ENCODE measurements at places on chromosomes 2 and 18.
A peak's percentile ranks its signal among the peaks of the same experiment; 100 is the strongest.

DNA sequence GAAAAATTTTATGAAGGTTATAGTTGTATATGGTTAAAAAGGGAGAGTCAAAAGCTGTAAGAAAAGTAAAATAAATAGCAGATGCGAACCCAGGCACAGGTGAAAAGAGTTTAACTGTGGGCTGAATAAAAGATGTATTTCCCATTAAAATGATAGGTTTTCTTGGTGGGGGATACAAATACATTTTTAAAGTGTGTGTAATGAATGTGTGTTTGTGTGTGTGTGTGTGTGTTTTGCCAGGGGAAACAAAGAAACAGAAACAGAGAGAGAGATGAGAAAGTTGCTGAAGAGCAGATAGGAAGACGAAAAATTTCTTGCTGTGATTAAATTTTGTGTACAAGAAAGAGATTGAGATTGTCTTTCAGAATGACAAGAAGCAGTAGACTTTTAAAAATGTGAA is 12.1 kb downstream of the TFPI start:
- DNase-seq = no peak

- no peak for DNase-seq
Observed at GRCh38 chr2:239831001-239831731, 194.0 kb downstream of the NDUFA10 start.

DNA sequence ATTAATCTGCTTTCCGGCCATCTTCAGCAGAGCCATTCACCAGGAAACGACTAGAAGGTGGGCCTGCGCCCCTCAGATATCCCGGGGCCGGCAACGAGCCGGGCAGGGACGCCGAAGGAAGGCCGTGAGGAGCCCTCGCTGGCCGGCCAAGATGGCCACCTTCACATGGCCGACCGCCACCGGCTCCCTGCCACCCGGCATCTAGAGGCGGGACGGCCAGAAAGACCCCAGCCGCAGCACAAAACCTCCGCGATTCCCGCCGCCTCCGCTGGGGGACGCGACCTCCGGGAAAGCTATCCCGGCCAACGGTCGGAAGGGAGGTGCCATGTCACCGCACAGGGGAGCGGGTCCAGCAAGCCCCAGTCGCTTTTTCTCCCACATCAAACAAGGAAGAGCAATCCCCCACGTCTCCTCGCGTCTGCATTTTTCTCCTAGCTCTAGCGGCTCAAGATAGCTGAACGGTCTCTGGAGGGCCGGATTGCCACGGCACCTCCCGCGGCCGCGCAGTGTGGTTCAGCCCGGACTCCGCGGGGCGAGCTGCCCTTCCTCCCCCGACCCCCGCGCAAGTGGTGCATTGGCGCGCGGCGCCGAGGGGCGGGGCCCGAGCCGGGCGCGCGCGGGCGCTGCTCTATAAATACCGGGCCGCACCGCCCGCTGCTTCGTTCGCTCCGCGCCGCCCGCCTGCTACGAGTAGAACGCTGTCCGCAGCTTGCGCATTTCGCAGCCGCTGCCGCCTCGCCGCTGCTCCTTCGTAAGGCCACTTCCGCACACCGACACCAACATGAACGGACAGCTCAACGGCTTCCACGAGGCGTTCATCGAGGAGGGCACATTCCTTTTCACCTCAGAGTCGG is at the start of gene MAT2A:
MAT2A (plus strand) TSS at position 662 of the 854 bp plus-strand sequence; CDS start at position 782, 120 bp downstream.
- peak; percentile 86 for DNase-seq

DNA sequence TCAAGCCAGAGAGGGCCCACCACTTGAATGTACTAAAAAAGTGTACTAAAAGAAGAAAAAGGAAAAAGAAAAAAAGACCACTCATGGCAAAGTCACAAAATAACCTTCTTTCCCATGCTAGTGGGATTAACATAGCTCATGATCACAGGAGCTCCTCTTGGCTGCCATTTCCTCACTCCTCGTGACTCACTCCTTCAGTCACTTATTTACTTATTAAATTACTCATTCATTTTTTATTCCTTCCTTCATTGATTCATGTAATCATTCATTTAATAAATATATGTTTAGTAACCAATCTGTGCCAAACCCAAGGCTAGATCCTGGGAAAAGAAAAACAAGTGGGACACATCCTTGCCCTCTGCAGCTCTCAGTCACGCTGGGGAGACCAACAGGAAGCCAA is 300.5 kb downstream of the INSIG2 start:
- DNase-seq = no peak

DNA sequence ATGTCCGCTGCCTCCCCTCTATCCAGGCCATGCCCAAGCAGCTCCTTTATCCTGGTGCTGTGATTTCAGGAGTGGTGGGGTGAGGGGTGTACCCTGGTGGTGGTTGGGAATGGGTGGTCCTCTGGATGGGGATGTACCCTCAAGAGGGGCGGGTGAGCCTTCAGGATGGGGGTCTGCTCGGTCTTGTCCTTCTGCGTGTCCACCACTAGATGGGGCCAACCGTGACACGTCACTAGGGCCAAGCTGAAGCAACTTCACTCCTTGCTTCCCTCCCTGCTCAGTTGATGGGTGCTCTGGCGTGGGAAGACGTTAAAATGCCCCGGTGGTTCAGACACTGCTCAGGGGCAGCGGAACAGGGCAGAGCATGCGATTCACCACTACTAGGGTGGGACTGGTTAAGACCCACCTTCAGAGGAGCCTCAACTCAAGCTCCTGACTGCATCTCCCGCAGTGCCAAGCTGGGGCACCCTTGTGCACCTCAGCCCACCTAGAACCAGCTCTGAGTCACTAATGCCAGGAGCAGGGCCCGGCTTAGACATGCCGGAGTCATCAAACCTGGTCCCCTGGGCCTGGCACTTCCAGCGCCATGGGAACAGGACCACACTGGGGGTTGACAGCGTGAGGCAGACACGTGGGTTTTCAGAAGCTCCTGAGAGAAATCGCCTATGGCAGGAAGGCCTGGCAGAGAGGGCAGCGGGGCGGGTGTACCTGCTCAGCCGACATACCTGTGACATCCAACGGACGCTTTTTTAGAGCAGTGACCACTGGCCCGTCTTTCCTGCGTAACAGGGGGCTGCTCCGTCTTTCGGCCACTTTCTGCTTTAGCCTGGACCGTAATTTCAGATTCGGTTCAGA is 256.7 kb downstream of the HDAC4 start:
- DNase-seq = peak; percentile 10

DNA sequence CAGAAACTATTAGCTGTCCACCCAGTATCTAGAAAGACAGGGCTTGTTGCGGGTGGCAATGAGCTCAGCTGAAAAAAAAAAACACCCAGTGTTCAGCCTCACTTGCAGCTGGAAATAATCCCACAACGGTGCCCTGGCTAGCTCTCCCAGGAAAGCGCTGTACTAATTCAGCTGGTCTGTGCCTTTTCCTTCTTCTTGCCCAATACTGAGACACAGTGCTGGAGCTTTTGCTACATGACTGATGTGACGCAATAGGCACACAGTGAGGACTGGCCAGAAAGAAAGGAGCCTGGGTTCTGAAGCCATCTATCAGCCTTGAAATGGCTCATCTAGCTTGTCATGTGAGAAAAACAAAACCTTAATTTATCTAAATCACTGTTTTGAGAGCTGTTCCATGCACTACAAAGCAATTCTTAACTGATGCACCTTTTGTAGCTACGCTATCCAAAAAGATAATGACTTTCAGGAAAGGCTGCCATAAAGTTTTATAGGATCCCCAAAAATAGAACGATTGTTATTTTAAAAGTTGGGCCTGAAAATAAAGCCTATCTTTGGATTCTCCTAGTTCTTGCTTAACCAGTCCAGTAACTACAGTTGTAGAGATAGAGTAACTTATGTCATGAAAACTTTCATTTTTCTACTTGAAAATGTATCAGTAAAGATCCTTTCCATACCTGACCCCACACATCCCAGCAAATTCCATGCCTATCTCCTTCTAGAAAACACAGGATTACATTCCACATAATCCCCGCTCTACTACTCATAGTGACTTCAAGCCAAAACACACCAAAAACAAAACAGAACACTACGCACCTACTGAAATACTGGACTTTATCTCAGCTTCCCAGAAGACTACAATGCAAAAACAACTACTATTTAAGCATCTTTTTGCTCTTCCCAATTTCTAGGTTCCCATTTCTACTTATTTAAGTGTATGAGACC is 15.9 kb downstream of the KIDINS220 start:
- DNase-seq = peak; percentile 22

- no peak for DNase-seq
Observed at GRCh38 chr2:135063210-135063609, 11.1 kb downstream of the RAB3GAP1 start.

DNA sequence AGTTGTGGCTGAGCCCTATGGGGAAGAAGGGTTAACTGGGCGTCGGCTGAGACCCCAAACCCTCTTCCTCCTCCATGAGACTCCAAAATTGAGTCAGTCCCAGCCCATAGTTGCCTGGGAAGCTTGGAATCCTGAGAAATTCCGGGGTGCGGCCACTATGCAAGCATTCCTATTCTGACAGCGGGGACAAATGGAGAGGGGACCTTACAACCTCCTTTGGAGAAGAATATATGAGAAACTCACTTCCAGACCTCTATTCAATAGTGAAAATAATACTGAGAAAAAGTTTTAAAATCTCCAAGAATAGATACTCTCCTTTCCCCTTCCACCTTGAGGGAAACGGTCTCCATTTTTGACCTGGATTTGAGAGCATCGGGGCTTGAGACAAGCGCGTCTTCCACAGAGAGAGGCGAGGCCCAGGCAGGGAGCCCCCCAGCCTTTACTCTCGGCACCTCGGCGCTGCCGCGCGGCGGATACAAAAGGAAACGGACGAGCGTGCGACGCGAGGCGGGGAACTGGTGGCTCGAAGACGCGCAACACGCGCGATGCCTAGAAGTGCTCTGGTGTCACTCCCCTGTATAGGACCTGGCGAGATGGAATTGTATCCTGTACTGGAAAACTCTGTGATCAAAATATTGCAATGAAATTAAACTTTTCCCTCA is 11.1 kb downstream of the NR4A2 start:
- no peak for DNase-seq

- DNase-seq = no peak
Observed at GRCh38 chr18:50051288-50051687, 143.7 kb downstream of the MYO5B start.

DNA sequence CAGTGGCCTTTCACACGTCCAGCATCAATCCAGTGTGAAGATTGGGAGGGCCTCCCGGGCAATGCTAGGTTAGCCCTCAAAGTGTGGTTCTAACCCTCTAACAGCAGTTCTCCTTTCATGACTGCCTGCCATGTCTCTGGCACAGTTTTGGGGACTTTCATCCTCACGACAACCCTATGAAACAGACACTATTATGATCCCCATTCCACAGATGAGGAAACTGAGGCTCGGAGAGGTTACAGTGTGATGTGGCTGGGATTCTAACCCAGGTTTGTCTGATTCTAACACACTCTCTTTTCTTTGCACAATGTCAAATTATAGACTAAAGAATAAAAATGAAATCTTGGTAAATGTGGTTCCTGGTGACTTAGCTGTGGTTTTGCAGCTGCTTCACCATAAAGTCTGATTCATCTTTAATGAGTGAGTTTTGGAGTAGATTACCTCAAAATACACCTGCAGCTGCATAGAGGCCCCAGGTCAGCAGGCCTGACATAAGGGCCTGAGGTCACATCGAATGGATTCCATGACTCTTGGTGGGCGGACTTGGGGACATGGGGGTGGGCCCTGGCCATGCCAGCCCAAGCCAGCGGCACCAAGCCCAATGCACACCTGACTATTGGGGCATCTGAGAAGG is 214.4 kb downstream of the GLI2 start:
- no peak for DNase-seq

- DNase-seq = peak; percentile 2
Observed at GRCh38 chr18:74861154-74861553, 263.5 kb downstream of the ZNF407 start.

- peak; percentile 74 for DNase-seq
Observed at GRCh38 chr18:59249199-59249774, 24.0 kb downstream of the RAX start.

DNA sequence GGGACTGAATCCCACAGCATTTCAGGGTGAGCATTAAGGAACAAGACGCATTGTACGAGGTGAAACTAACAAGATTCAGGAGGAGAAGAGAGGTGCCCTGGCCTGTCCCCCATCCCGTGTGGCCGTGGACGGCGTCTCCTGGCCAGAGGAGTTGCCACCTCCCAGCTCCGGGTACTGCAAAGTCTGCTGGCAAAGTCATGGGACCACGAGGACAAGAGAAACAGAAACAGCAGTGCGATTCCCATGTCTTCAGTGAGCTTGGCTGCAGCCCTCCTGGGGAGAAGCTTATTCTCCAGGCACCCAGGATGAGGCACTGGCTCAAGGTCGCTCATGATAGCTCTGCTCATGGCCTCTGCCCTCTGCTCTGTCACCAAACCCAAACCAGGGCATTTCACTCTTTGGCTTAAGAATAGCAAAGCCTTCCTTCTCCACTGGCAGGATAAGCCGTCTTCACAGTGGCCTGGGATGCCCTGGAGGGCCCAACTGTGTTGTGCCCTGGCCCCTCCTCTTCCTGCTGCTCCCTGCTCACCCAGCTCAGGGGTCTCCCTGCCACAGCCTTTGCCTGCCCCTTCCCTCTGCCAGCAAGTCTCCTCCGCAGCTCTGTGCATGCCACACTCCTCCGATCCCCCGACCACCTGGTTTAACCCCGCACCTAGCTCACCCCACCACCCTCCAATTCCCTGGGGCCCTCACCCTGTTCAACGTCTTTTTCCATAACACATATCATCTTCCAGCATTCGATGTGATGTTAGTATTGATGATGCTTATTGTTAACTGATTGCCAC is 144.8 kb downstream of the PXDN start:
- DNase-seq = no peak

DNA sequence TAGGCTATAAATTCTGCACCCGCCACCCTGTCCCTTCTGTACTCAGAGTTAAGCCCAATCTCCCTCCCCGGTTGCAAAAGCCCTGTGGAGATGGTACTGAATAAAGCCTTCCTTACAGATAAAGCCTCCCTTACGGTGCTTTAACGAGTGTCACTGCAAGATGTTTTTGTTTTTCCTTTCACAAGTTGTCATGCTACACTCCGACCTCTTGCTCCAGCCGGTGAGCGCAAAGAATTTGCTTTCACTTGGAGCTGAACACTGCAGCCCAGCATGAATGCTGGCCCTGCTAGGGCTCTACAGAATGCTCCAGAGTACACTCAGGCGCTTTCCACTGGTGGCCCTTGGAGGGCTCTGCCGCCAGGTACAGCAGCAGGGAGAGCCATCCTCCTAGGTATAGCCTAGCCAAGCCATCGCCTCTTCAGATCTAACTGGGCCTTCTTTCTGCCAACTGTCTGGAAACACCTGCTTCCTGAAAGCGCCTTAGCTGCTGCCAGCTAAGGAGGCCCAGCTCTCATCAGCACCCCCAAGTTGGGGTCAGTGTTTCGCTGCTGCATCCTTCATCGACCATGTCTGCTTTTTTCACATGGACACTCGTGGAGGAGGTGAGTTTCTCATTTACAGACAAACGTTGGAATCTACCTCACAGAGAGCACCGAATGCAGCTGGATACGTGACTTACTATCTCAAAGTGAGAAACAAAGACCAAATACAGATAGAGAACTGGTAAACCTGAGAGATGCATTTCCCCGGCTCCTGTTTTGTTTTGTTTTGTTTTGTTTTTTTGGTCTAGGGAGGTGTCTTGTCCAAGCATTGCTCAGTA is 13.4 kb upstream of the CREG2 start:
- DNase-seq = no peak

All from fibroblast of skin of left quadriceps (primary cell).